GM06990 (cell line): ENCODE measurements at places on chromosomes 6 and 20.

- DNase-seq, result no peak
Measured at GRCh38 chr6:116450185-116450710, 10.9 kb upstream of the CALHM6 start.

DNA sequence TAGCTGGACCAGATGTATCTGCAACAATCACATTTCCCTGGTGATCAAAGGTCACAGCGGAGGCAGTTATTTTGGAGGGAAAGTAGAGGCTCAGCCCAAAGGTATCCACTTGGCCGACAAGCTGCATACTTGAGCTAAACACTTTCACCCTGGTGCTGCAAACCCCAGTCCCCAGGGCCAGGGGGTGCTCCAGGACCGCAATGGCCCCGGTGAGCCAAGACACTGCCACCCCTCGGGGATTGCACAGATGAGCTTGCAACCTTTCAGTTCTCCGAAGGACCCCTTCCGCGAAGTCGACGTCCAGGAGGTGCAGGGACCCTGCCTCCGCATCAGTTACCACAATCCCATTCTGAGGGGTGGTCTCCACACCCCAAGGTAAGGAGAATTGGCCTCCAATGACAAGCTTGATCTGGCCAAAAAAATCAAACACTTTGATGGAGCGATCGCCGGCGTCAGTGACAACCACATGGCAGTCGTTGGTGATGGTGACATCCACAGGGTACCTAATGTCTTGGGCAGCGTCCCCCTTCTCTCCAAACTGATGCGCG, 823 bp downstream of the NHLRC1 start:
- DNase-seq, result peak; percentile 10

DNA sequence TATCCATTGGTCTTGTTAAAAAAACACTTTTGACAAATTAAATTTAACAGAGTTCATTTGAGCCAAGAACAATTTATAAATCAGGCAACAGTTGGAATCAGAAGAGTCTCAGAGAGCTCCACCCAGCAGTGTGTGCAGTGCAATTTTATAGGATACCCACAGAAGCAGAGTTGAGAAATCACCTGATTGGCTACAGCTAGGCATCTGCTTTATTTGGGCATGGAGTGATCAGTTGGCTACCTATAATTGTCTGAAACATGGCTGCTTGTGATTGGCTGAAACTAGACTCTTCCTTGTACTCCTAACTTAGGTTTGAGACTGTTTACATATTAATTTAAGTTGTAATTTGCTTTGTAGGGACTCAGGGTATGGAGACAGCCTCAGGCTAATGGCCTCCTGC, 12.0 kb downstream of the PGK2 start:
- no peak for DNase-seq

- no peak for DNase-seq
Measured at GRCh38 chr20:16692009-16692408, 37.8 kb upstream of the SNRPB2 start.

DNA sequence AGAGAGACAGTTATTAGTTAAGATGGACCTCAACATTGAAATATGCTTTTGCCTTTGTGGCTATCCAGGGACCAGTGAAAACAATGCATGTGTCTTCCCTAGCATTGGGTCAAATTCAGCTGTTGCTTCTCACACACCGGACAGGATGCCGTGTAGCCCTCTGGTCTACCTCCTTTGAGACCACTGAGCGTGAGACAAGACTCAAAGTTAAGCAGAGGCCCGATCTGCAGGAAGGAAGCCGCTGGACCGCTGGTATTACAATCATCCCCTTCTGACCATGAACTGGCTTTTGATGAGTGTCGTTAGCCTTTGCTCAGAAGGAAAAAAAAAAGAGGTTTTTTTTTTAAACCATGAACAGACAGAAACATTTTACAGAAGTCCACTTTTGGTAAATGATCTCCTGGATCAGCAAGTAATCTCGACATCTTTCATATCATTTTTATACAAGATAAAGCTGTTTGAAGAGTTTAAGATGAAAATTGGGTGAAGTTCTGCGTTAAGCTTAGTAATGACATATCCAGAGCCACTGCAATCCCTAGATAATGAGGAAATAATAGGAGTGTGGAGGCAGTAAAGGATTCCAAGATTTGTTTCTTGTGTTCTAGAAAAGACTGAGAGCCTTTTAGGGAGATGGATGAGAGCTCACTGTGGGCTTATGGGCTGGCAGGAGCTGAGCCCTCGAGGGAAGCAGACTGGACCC, 622.8 kb downstream of the QKI start:
- no peak for DNase-seq

- no peak for DNase-seq
Measured at GRCh38 chr6:68891419-68891818, 256.3 kb downstream of the ADGRB3 start.
